ENCODE measurements at places on chromosomes 4 and X.

- no peak for DNase-seq
Measured at GRCh38 chr4:7658341-7659204, 223.8 kb upstream of the PSAPL1 start.

DNA sequence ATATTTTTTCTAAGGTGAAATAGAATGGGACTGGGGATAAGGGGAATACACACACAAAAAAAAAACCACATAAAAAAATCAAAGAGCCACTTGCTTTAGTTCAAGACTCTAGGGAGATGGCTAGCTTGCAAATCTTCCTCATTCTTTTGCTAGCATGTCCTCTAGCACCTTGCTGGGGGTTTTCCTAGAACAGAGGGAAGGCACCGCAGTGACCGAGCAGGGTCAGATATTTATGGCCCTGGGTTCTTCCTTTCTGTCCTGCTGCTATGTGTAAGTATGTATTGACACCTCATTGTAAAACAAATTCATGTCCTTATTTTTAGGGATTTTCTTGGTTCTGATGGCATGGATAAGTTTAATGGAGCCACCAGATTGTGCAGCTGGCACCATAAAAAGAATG lies 81.2 kb downstream of the SHISA3 start:
- no peak for DNase-seq

DNA sequence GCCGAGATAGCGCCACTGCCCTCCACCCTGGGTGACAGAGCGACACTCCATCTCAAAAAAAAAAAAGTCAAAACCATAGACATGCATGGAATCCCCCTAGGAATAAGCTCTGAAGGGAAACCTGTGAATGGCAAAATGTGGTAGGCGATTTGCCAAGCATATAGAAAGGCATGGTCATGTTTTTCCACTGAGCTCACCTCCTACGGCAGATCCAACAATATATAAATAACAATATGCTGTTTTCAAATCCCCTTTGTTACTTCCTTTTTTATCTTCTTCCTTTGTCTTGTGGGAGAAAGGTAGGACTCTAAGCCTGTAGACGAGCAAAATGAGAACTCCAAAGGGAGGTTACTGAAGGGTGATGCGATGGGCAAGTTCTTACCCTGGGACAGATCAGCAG lies 219.0 kb downstream of the PALLD start:
- no peak for DNase-seq

DNA sequence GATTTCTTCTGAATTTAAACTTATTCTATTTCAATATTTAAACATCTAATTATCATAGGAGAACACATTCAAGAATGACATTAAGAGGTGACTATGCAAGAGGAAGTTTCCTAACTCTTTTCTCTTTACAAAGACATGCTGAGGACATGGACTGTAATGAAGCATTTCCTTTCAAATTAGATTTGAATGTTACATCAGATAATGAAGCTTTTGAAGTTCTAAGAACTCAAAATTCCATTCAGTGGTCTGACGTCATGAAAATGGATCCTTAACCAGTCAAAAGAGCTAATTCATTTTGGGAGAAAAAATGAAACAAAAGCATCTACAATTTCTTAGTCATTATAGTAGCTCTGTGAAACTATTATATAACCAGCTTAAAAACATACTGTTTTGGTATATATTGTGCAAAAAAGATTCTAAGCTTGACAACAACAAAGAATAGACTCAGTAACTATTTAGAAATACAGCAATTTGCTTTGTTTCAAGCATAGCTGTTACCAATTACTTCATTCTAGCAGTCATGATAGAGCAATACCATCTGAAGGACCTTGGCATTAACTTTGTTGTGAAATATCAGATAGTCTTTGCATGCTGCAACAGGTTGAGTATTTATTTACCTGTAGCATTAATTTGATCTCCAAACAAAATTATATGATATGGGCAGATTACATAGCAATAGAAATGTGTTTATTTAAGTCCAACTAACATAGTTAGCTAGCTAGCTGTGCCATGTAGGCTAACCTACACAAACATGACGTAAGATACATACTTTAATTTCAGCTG lies 13.7 kb upstream of the DTHD1 start:
- no peak for DNase-seq
